ENCODE measurements at places on chromosomes 7 and 10.

DNA sequence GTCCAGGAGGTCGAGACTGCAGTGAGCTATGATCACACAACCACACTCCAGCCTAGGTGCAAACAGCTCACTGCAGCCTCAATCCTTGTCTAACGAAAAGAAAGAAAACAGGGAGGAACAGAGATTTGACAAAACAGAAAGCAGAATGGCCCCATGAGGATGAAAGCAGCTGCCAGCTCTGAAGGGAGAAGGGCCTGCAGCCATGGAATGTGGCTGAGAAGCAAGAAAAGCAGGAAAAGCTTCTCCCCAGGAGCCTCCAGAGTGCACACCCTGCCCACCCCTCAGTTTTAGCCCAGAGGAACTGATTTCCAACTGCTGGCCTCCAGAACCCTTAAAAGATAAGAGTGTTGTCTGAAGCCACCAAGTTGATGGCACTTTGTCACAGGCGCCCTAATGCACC lies 13.0 kb downstream of the ESYT2 start:
- DNase-seq, result no peak

DNA sequence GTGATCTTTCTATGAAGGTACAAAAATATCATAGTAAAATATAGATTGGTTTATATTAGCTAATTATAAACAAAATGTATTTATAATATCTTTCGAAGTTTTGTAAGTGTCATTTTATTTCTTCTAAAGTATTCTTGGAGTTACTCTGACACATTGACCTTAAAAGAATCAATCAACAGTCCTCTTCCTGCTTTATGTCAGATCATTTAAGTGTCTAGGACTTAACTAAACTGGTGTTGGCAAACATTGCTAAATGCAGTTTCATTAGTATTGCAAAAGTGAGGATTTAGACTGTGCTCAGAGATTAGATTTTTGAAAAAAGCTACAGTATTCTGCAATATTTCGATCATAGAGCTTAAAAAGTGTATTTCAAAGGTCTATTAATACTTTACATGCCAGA lies 10.3 kb downstream of the GLCCI1 start:
- DNase-seq, result no peak

DNA sequence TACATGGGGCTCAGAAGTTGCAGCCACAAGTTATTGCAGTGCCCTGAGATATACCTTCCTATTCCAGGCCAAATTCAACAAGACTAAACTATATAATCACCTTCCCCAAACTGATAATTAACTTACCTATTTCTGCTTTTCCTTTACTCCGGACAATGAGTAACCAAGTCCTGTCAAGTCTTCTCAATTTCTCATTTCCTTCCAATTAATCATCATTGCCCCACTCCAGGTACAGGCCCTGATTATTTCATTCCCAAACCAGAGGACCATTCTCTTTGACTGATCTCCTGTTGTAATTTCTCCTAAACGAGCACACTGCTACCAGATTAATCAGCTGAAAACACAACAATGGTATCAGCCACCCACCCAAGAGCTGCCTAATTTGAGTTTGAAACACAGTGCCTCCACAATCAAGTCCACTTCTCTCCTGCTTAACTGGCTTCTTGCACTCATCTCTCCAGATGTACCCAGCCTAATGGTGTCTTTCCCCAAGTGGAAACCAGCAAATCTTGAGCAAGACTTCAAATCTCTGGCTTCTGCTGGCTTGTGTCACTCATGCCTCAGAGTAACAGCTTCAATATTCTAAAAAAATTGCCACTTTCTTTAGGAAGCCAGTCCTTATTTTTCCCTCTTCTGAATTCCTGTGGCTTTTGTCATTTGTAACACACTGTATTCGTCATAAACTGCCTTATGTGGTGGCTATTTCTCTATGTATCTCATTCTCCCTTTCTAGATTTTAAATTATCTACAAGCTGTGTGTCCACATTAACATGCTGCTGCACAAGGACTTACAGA lies 89.1 kb downstream of the CDK6 start:
- DNase-seq, result no peak

DNA sequence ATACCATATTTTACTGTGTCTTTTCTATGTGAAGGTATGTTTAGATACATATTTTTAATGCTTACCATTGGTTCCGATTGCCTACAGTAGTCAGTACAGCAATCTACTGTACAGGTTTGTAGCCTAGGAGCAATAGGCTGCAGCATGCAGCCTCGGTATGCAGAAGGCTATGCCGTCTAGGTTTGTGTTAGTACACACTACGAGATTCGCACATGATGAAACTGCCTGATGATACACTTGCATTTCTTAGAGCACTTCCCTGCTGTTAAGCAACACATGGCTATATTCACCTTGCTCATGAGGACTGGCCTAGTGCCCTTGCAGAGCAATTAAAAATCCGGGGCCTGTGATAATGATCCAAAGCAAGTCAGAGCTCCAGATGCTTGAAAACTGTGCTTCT lies 62.4 kb downstream of the MKX start:
- no peak for DNase-seq

DNA sequence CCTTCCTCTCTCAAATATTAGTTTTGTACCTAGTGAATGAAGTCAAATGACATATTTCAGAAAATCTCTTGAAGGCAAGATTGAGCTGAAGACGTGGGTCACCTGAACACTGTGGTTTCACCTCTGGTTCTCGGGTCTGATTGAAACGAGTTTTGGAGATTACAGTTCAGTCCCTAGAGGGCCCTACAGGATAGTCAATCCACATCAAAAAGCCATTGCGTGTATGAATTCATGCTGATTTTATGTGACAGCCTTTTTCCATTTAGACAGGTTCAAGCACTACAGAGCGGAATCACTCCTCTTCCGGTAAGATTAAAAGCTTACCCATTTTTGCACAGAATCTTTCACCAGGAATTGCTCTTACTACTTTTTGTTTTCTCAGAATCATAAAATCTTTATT lies 62.2 kb downstream of the VIM start:
- DNase-seq, result no peak

DNA sequence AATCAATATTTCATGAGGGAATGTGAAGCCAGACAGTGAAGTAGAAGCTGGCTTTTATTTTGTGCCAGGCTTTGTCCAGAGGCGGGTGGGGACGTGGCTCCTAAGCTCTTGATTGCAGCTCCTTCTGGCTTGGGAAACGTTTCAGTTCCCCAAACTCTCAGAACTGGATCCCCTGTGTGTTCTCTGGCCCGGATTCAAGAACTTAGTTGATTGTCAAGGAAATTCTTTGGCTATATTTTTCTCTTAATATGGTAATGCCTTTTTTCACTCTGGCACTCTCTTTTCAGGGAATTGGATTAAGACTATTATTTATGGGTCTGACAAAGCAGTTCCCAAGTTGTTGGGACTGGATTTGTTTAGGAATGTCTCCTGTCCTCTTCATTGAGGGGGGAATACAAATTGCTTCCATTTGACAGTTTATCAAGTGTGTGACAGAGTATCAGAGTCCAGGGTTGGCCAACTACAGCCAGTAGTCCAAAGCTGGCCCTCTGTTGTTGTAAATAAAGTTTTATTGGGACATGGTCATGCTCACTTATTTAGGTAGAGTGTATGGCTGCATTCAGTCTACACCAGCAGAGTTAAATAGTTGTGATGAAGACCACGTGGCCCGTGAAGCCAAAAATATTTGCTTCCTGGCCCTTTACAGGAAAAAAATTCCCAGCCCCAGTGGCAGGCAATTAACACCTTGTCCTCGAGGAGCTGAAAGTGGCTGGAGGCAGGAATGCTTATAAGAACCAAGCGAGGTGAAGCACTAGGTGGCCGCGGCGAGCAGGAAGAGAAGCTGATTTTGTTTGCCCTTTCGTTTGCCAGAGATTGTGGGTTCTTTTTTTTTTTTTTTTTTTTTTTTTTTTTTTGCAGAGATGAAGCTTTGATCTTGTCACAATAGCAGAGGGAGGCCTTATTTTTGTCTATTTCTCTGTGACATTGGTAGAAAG lies 34.3 kb downstream of the HTRA1 start:
- no peak for DNase-seq

DNA sequence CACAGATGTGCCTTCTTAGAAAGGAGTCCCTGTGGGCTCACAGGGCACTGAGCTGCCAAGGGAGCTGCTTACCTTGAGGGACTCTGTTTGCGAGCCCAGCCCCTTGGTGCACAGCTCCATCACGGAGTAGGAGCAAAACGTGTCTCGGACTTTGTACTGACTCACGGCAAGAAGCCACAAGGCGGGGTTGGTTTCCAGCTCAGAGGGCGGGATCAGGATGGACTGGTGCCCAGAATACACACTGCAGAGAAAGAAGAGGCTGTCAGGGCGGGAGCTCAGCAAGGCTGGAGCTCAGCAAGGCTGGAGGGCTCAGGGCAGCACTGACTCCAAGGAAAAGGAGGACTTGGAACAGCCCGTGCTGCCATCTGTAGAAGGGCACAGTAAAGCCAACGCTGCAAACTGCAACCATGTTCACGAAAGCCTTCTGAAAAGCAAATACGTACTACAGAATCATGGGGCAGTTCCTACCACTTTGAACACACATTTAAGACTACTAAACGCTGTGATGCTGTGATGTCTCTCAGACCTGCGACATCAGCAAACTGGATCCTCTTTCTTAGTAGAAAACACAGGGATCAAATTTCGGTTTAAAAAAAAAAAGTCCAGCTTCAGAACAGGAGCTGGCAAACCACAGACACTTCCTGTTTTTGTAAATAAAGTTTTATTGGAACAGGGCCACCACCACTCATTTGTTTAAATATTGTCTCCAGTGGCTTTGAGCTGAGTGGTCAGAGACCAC lies 194.3 kb downstream of the ZMYND11 start:
- DNase-seq, result no peak

DNA sequence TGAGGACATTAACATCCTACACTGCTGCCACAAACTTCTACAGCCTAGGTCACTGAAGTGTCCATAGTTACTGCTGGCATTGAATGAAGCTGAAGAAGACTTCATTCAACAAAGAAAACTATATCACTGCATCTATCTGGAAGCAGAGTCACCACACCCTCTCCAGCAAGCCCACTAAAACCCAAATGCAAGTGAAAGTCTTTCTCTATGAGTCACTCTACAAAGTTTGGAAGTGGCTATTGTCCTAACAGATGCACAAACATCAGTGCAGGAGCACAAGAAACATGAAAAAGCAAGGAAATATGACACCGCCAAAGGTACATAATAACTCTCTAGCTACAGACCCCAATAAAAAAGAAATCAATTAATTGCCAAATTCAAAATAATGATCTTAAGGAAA lies 43.5 kb upstream of the CAMK2B start:
- DNase-seq, result no peak

Data from activated CD4-positive, CD25-positive, alpha-beta regulatory T cell treated with anti-CD3 and anti-CD28 coated beads, Interleukin-2, amount 50 U/mL, for 72 hours (primary cell).